Activated T-cell treated with anti-CD3 and anti-CD28 coated beads for 1 hour (primary cell): ENCODE measurements at places on chromosomes 7 and 10.

- DNase-seq: no peak
Observed at GRCh38 chr10:95691281-95691680, 2.4 kb downstream of the TCTN3 start.

DNA sequence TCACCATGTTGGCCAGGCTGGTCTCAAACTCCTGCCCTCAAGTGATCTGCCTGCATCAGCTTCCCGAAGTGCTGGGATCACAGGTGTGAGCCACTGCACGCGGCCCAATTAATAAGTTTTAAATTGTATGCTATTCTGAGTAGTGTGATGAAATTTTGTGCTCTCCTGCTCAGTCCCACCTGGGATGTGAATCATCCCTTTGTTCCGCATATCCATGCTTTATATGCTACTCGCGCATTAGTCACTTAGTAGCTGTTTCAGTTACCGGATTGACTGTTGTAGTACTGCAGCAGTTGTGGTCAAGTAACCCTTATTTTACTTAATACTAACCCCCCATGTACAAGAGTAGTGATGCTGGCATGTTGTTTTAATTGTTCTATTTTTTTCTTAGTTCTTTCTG lies 47.3 kb upstream of the OIT3 start:
- no peak for DNase-seq

- no peak for DNase-seq
Observed at GRCh38 chr10:72561745-72562166, 64.1 kb downstream of the MICU1 start.

- no peak for DNase-seq
Observed at GRCh38 chr10:43667761-43668386, 19.2 kb upstream of the ZNF32 start.

DNA sequence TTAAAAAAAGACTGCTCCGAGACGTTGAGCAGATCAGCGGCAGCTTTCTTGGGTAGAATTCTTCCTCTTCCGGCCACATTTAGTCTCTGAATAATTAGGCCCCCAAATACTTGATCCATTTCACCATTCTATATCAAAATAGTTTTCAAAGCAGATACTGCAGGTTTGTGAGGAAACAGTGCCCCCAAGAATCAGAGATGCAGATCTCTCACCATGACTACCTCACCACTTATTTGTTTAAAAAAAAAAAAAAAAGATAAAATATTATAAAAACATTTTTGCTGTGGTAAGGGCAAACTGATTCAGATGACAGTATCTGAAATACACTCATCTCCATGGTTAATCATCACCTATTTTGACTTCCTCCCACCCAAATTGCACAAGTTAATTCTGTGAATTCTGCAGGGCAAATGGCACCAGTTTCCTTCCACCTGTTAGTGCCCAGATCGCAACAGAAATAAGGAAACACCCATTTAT lies 210.4 kb downstream of the FAM107B start:
- DNase-seq: no peak

GRCh38 chr10:58714409-58714808 lies 201.7 kb downstream of the BICC1 start:
- DNase-seq: no peak

DNA sequence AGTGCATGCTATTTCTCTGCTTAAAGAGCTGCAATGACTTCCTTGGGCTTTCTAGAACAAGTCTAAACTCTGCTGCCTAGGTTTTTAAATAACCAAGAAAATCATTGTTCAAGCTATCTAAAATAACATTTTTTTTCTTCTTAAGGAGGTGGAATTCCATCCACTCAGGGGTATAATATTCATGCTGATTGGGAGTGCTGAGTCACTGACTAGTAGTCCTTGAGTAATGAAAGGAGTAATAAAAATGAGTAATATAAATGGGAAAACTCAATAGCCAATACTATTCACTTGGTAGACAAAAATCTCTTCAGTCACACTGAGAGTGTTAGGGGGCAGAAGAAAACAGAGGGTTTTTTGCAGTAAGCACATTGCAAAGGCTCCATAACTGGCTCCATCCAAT lies 72.0 kb downstream of the GFRA1 start:
- no peak for DNase-seq

DNA sequence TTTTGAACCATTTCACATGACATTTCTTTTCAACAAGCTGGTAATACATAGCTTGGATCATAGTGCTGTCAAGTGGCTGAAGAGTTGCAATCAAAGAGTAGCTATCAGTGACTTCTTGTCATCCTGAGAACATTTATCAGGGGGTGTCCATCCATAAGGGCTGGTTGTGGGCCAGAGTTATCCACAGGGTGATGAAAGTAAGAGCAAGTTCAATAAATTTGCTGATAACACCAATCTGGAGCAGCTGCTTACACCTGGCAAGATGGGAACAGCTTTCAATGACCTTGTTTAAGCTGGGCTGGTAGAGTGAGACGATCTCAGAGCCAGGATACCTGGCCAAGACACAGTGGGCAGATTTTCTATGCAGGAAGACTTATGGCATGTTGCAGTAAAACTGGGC lies 96.3 kb upstream of the IMMP2L start:
- DNase-seq: no peak

DNA sequence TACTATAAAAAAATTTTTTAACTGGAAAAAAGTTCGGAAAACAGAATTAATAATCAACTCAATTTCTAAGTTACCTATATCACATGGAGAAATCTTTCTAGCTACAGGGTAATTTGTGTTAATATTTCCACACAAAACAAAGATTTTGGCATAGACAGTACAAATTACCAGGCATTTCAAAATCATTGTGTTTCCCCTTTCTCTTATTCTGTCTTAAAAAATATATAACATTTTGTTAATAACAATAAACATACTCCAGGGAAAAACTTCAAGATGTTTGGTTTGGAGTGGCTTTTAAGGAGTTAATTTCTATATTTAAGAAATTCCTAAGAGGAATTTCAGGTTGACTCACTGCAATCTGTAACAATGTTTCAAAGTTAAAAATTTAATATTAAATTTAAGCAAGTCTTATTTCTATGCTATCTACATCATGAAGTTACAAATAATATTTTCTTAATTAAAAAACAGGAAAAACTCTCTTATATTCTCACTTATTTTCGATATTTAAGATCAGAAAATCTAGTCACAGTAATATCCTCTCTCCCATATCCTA lies 132.6 kb downstream of the NRBF2 start:
- no peak for DNase-seq

GRCh38 chr7:1150400-1151002 lies 9.5 kb downstream of the ZFAND2A start:
- no peak for DNase-seq

DNA sequence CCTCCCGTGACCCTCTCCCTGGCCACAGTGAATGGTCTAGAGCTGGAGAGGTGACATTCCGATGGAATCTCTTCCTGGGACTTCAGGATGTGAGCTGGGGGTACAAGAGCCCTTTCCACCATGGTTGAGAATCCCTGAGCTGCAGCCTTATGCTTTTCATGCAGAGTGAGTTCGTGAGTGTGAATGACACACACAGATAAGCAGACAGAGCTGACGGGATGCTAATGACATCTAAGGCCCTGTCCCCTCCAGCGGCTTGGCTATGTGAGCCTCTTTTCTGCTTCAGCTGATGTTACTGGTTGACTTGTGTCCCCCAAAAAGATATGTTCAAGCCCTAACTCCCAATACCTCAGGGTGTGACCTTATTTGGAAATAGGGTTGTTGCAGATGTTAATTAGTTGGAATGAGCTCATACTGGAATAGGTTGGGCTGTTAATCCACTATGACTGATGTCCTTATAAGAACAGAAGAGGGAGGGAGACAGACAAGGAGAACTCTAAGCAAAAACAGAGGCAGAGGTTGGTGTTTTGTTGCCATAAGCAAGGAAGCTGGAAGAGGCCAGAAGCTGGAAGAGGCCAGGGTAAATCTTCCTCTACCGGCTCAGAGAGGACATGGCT lies 111.1 kb upstream of the AFAP1L2 start:
- DNase-seq: no peak

DNA sequence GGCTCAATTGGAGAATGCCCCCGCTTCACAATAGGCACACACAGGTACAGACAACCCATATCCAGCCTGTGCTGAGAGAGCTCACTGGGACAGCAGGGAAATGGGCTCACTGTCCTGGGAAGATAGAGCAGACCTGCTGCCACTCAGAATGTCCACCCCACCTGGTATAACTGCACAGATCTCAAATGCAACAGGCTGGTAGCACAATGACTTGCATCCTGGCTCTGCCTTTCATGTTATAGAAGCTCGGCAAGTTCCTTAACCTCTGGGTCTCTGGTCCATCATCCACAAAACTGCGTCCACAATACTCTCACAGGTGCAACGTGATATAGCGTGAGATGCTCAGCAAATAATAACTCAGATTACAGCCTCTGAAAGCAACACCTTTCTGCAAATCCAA lies 295.4 kb downstream of the GRID1 start:
- no peak for DNase-seq
